ENCODE measurements at places on chromosomes 11 and 22.

DNA sequence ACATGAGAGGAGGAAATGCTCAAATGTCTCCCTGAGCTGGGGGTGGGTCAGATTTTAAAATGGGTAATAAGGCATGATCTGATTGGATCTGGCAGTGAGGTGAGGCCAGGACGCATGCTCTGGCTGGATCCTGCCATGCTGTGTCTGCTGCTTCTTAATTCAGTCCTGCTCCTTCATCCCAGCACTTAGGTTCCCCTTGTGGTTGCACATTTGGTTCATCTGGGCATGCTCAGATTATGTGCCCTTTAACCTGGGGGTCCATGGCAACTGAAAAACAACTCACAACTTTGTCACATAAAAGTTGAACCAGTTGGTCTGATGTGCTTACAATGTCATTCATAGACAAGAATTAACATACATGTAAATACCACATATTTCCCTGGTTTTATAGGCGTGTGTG, 67.9 kb downstream of the PIWIL4 start:
- DNase-seq, result no peak

GRCh38 chr11:118649941-118650340, 29.5 kb downstream of the TREH start:
- DNase-seq, result no peak

- no peak for DNase-seq
Measured at GRCh38 chr22:40326905-40327735, 19.2 kb upstream of the ADSL start.

DNA sequence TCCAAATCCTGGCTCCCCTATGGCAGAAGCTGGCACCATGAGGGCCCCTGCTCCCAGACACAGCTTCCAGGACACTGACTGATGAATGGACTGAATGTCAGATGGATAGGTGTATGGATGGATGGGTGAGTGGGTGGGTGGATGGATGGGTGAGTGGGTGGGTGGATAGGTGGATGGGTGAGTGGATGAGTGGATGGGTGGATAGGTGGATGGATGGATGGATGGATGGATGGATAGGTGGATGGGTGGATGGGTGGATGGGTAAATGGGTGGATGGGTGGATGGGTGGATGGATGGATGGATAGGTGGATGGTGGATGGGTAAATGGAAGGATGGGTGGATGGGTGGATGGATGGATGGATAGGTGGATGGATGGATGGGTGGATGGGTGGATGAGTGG, 4.3 kb downstream of the FGF3 start:
- DNase-seq, result no peak

DNA sequence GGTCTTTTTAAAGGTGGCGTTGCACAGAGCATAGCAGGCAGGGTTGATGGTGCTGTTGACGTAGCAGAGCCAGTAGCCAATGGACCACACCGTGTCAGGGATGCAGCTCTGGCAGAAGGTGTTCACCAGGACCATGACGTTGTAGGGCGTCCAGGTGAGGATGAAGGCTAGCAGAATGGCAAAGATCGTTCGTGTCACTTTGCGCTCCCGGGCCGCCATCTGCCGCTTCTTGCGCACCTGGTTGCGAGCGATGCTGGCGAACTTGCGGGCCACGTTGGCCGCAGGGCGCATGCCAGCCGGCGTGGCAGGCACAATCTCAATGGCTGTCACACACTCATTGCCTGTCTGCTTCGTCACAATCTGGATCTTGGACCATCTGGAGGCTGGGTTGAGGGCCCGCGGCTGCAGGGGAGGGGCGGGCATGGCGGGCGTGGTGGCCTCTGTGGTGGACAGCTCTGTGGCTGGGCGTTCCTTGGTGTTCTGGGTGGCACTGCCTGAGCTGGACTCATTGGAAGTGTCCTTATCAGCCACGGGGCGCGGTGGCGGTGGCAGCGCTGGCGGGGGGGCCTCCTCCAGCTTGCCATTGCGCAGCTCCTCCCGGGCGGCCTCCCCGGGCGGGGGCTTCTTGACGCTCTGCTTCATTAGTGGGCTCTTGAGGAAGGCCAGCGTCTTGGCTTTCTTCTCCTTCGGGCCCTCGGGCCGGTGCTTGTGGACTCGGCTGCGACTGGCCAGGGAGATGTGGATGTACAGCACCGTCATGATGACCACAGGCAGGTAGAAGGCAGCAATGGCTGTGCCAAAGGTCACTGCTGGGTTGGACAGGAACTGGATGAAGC, 3.9 kb downstream of the MDK start:
- DNase-seq, result no peak

DNA sequence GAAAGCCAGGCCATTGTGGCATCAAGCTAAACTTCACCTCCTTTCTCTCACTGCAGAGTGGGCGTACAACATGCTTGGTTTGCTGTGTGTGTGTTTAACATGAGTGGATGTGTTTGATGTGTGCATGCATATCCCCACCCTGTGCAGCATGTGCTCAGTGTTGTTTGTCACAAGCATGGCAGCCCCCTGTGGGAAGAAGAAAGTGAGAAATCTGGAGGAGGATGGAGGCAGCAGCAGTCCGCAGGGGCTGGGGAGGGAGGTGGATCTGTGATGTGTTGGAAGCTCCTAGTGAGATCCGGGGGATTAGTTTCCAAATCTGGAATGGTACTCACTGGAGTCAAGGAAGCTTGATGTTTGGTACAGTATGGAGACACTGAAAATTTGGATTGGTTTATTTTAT, 24.1 kb upstream of the CCDC134 start:
- DNase-seq, result no peak

GRCh38 chr11:2945031-2945756, 16.0 kb upstream of the PHLDA2 start:
- no peak for DNase-seq

DNA sequence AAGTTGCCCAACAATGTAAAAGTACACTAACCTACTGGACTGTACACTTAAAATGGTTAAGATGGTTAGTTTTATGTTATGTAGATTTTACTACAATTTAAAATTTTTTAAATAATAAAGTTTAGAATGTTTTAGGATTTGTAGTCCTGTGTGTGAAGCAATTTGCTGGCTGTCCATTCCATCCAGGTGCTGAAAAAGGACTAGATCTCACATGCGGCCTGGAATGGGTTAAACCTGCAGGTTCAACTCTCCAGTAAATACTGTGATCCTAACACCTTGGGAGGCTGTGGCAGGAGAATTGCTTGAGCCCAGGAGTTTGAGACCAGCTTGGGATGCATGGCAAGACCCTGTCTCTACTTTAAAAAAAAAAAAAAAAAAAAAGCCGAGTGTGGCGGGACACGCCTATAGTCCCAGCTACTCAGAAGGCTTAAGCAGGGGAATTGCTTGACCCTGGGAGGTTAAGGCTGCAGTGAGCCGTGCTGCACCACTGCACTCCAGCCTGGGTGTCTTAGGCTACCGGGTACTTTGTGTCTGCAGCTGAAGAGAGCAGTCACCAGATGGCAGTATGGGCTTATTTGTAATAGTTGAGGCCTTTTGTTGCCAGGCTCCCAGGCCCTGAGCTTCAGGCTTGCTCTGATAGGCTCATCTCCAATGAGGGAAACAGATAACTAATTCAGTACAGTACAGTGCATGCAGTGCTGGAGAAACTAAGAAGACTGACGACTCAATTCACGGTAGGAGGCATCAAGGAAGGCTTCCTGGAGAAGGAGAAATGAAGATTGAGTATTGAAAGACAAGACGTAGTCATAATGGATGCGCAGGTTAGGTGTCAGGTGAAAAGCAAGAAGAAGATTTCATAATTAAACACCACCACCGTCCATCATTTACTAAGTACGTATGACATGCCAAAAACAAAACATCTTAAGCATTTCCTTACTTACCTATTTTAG, 64.7 kb upstream of the ASPHD2 start:
- DNase-seq, result peak; percentile 26

DNA sequence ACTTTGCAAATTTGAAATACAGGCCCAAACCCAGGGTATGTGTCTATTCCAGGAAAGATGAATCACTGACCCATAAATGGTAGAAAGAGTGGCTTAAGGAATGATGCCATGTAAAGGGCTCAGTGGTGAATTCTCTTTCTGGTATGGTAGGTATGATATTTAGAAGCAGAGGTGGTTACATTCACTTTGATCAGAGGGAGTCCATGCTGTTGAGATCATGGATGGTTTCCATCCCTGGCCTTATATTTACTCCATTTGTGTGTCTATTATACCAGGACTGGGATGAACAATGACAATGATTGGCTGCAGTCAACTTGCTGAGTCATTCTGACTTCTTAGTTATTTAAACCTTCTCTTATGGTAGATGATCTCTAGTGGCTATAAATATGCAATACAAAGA, 419.8 kb upstream of the LRRC4C start:
- DNase-seq, result no peak

All from HuH-7.5 (cell line).